Activated CD4-positive, alpha-beta memory T cell treated with anti-CD3 and anti-CD28 coated beads for 36 hours (primary cell): ENCODE measurements at places on chromosomes 4 and X. TPM values are rescaled to one million over a fixed set of nuclear protein-coding genes. Genes with fewer than 3 reads are reported as not detected.
A peak's percentile ranks its signal among the peaks of the same experiment; 100 is the strongest.

The IRS4 gene
- total RNA-seq: not detected

The OTC gene
- not detected for total RNA-seq

- H3K36me3 ChIP-seq: peaks cover 8% of the 10 kb centered on the region
- peak overlapping the region; percentile 12 for H3K4me3 ChIP-seq
- H3K27me3 ChIP-seq: no peaks in the 10 kb centered on the region
- DNase-seq: peak; percentile 62
These were observed 13.8 kb downstream of the CMC4 start for GRCh38 chrX:155056877-155057792.

DNA sequence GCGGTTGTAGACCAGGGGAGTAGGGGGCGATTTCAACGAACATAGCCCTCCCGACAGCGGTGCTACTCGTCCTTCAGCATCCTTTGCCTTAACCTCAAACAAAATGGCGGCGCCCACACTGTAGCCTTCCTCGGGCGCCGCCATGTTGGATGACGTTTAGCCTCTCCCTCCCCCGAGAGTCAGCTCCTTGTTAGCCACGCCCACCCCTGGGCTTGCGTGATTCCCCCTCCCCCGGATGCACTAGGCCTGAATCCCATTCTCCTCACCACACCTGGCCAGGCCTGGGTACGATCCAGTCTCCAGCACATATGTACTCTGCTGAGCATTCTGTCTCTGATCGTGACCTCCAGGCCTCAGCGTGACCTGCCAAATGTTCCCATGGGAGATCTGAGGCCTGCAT, 49.0 kb upstream of the ZNF157 start:
- no peaks in the 10 kb centered on the region for H3K36me3 ChIP-seq
- H3K4me1 ChIP-seq: no peaks in the 10 kb centered on the region
- H3K27me3 ChIP-seq: no peaks in the 10 kb centered on the region
- no peak overlapping the region for H3K4me3 ChIP-seq
- no peak for DNase-seq

DNA sequence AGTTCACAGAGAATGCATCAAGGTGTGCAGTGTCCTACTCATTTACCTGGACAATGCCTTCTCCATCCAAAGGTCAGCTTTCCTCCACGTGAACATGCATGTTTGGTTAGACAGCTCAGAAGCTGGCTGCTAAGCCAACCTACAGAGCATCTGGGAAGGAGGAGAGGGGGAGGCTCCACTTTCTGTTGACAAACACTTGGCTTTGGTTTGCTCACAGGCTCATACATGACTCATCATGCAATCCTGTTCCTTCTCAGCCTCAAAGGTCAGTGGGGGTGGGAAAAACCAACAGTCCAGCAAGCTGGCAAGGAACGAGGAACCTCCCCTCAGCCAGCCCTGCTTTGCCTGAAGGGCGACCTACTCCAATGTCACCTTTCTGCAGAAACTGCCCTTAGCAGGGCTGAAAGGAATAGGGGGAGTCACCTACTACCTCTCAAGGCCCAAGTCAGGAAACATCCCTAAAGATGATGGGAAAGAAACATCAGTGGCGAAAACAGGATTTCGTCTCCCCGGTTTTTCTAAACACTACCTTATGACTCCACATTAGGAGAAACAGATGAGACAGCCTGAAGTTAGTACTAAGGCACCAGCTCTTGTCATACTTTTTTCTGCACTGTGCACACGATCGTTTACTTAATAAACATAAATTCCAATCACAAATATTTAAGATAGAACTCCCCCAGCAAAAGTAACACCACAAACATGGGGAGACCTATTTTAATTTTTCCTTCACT, 37.9 kb downstream of the RELL1 start:
- peaks cover 14% of the 10 kb centered on the region for H3K36me3 ChIP-seq
- no peaks in the 10 kb centered on the region for H3K27me3 ChIP-seq
- DNase-seq: no peak
- peaks cover 13% of the 10 kb centered on the region for H3K4me1 ChIP-seq

DNA sequence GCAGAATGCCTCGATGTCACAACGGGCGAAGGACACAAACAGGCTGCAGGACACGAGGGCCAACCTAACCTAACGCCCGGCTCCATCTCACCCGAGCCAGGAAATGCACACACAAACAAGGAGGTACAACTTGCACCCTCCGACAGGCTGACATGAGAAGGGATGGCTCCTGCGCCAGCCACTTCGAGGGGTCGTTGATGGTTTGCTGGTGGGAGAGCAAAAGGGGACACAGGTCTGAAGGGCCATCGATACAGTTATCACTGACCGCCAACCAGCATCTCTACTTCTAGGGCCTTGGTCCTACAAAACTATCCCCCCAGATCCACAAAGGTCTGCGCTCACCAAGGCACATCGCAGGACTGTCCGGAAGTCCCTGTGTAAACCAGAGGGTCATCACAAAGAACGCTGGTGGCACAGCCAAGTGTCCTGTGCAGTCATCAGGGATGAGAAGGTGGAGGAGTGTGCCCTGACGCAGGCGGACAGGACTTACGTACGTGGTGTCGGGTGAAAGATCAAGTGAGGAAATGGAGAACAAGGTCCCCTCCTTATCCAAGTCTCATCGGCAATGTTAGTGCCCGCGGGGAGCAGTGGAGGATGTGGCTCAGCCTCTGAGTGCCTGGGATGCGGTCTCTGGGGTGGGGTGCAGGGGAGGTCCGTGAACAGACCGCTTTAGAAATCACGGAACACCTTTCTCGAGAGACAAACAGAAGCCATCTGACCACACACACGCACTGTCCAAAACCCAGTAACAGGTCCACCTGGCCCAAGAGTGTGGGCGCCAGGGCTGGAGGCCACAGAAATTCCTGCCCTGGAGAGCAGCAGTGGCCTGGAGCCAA, 7.0 kb downstream of the MXD4 start:
- H3K4me1 ChIP-seq: no peaks in the 10 kb centered on the region
- H3K36me3 ChIP-seq: peaks cover 1% of the 10 kb centered on the region

- no peaks in the 10 kb centered on the region for H3K27me3 ChIP-seq
- no peak overlapping the region for H3K27ac ChIP-seq
- no peaks in the 10 kb centered on the region for H3K36me3 ChIP-seq
These were observed 350.0 kb downstream of the SLC7A11 start for GRCh38 chr4:137892134-137892533.

GRCh38 chr4:140070366-140070765, 83.6 kb downstream of the MAML3 start:
- H3K27me3 ChIP-seq: peaks cover 32% of the 10 kb centered on the region
- peaks cover 23% of the 10 kb centered on the region for H3K4me1 ChIP-seq
- peak overlapping the region; percentile 24 for H3K4me3 ChIP-seq

DNA sequence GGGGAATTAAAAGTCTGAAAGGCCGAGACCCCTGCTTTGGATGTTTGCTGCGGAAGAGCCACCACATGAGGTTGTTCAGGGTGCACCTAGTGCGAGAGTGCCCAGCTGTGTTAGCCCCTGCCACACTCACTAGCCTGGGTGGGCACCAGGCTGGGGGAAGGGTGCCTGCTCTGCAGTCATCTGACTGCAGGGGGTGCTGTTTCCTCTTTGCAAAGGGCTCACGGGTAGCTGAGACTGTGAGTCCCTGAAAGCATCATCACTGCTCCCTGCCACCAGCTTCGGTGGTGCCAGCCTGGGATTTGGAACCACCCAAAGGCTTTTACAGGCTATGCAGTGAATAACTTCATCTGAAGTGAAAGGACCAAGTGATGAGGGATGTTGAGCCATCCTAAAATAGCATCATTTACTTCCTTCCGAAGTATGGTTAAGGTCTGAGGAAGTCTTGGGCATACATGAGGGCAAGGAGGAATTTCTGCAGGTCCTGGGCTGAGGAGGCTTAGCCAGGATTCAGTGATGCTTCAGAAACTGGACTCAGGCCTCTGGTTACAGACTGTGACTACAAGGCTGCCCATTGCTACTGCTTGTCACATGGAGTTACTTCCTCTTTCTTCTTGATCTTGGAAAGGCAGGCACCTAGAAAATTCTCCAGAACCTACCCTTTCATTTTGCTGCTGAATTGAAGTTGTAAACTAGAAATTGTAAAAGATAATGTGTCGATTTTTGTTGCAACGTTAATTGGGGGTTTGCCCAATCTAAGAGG, 293.2 kb upstream of the PRPS2 start:
- H3K27me3 ChIP-seq: no peaks in the 10 kb centered on the region
- no peak for DNase-seq
- no peaks in the 10 kb centered on the region for H3K4me1 ChIP-seq
- no peak overlapping the region for H3K4me3 ChIP-seq
